ENCODE measurements at places on chromosomes 16 and 17. TPM values are rescaled to one million over a fixed set of nuclear protein-coding genes. Genes with fewer than 3 reads are reported as not detected.

GRIN2A gene
- total RNA-seq, result 34.6 TPM

- no peaks in the 10 kb centered on the region for H3K27me3 ChIP-seq
- no peak overlapping the region for H3K27ac ChIP-seq
- no peak for DNase-seq
- no peaks in the 10 kb centered on the region for H3K4me1 ChIP-seq
Measured at GRCh38 chr16:68289202-68289601, 21.5 kb downstream of the SLC7A6OS start.

DNA sequence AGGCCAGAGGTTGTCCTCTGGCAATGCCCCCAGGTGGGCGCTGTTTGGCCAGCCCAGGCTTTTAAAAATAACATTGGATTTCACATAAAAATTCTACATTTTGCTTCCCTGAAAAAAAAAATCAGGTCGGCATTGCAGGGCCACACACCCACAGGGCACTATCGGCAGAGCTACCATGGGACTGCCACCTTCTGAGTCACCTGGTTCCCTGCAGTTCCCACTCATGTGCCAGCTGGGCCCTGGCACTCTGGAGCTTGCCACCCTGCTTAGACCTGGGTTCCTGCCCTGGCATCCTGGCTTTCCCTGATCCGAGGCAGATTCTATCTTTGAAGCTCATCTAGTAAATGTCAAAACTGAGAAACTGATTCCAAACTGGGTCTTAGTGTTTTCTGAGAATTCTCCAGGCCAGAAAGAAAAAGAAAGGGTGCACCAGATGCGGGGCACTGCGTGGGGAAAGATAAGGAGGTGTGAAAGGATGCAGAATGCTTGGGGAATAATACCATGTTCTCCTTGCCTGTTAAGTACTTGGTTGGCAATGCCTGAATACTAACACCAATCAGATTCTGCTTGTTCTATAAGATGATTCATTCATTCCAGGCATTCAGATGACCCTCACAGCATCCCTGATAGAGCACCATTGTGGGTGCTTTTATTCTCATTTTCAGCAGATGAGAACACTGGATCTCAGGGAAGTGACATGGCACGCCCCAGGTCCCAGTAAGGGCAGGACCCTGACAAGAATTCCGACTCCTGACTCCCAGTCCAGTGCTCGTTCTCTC lies 51.8 kb downstream of the RAI1 start:
- H3K36me3 ChIP-seq, result peaks cover 41% of the 10 kb centered on the region
- H3K4me1 ChIP-seq, result peaks cover 54% of the 10 kb centered on the region
- DNase-seq, result no peak
- H3K4me3 ChIP-seq, result peak overlapping the region; percentile 10
- H3K27me3 ChIP-seq, result no peaks in the 10 kb centered on the region
- H3K27ac ChIP-seq, result peak overlapping the region; percentile 11

ADGRG1 gene
- 269 TPM for total RNA-seq

DNA sequence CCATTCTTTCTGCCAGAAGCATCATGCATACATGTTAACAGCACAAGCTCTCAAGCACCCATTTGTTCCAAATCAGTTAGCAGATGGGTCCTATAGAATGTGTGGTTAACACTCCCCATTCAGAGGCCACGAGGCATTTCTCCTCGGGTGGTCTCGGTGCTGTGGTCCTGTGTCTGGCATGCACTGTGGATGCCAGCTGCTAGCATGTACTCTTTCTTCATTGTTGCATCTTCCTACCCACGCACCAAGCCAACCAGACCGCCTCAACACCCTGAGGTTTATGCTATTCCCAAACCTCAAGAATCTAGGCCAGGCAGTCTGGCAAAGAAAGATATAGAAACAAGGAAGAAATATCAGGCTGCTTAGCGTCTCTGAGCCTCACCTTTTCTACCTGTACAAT lies 27.8 kb upstream of the MRTFB start:
- no peaks in the 10 kb centered on the region for H3K27me3 ChIP-seq
- no peaks in the 10 kb centered on the region for H3K36me3 ChIP-seq
- DNase-seq, result no peak
- no peak overlapping the region for H3K4me3 ChIP-seq

DNA sequence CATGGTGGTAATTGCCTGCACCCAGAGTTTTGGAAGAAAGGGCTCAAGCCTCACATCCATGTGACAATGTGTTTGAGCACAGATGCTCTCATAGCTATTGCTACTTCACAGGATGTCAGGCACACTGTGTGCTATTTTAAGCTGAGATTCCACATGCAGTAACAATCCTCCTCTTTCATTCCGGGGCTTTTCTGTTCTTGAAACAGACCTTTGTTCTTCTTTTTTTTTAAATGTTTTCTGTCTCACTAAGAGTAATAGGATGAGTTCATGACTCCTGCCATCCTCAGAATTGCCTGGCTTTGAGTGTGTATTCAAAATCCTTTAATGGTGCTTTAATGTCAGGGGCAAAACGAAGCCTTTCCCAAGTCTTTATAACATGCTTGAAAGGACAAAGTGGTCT lies 198.9 kb downstream of the ABCC12 start:
- no peaks in the 10 kb centered on the region for H3K36me3 ChIP-seq
- H3K27me3 ChIP-seq, result peaks cover 65% of the 10 kb centered on the region
- no peaks in the 10 kb centered on the region for H3K4me1 ChIP-seq

G6PC1 gene
- not detected for total RNA-seq

GRCh38 chr17:58312021-58312630 lies 16.5 kb downstream of the TSPOAP1 start:
- no peak overlapping the region for H3K27ac ChIP-seq
- DNase-seq, result no peak
- no peak overlapping the region for H3K4me3 ChIP-seq
- H3K27me3 ChIP-seq, result peaks cover 72% of the 10 kb centered on the region

- no peak overlapping the region for H3K4me3 ChIP-seq
- no peak for DNase-seq
- H3K27ac ChIP-seq, result no peak overlapping the region
- no peaks in the 10 kb centered on the region for H3K4me1 ChIP-seq
- H3K36me3 ChIP-seq, result no peaks in the 10 kb centered on the region
Measured at GRCh38 chr17:9538626-9539025, 37.0 kb downstream of the STX8 start.

- H3K4me1 ChIP-seq, result peaks cover 10% of the 10 kb centered on the region
- no peak overlapping the region for H3K4me3 ChIP-seq
- peaks cover 31% of the 10 kb centered on the region for H3K36me3 ChIP-seq
- H3K27me3 ChIP-seq, result no peaks in the 10 kb centered on the region
- DNase-seq, result peak; percentile 14
Measured at GRCh38 chr17:2043785-2044184, 2.0 kb downstream of the OVCA2 start.

OTOP3 gene
- not detected for total RNA-seq
